ENCODE measurements at places on chromosomes 7 and 10.
A peak's percentile ranks its signal among the peaks of the same experiment; 100 is the strongest.

DNA sequence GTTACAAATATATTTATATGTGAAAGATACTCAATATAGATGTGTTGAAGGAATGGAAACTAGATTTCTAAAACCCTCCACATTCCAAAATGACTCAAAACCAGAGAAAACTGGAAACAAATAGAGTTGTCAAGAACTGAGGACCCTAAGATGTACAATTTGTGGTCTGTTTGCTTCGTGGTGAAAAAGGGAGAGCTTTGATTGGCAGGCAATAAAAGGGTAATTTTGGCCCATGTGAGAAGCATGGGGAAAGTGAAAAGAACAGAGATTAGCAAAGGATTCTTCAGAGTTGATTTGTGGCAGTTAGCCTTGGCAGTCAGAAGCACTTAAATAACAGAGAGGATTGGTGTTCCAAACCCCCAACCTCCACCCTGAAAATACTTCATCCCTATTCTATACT, 37.1 kb upstream of the DKK1 start:
- DNase-seq = no peak

- no peak for DNase-seq
Observed at GRCh38 chr10:279232-279631, 144.0 kb downstream of the ZMYND11 start.

DNA sequence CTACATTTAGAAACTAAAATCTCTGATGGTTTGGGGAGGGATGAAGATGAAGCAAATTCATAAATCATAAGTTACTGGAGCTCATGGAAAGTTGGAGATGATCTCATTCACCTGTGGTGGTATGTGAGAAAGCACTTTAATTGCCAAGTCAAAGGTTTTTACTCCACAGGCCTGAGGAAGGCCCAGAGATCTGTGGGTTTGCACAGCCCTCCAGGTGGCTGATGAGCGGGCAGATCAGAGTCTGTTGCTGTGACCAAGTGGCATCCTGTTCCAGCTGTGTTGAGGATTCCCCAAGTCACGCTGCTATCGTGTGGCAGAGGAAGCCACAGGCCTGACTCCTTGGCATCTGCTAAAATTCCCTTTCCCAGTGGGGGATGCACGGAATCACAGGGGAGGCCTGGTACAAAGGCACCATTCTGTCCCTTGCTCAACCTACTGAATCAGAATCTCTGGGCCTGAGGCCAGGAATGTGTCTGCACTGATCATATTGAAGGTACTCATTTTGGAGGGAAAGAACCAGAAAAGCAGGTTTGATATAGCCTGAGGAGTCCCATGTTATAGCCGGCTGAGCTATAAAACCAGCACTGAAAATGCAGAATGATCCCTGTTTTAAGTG, 19.7 kb upstream of the DDC start:
- DNase-seq = no peak

- DNase-seq = no peak
Observed at GRCh38 chr7:28096713-28097112, 83.9 kb downstream of the JAZF1 start.

- DNase-seq = no peak
Observed at GRCh38 chr7:112358513-112358912, 91.7 kb upstream of the IFRD1 start.

DNA sequence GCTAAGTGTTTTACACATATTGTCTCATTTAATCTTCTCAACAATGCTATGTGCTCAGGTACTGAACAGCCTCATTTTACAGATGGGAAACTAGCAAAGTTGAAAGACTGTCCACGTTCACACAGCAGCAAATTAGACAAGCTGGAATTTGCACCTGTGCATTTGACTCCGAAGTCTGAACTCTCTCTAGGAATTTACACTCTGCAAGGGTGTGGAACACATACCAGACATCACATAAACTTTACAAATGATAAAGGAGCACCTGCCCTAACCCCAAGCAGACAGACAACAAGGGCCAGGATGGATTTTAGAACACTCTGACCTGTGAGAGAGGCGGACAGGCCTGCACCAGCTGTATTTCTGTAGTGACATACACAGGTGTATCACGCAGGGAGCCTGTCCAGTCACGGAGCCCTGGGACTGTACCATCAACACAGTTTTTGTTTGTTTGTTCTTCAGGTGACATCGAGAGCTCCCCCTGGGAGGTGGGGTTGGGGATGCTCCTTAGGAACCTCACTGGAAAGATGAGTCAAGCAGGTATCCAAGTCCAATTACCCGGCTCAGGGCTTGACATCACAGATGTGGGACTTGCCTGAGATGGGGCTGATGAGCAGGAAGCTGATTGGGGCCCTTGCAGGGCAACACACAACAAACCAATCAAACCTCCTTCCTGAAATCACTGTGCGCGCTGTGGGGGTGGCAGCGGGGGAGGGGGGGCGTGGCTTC, 31.0 kb downstream of the MKI67 start:
- no peak for DNase-seq

DNA sequence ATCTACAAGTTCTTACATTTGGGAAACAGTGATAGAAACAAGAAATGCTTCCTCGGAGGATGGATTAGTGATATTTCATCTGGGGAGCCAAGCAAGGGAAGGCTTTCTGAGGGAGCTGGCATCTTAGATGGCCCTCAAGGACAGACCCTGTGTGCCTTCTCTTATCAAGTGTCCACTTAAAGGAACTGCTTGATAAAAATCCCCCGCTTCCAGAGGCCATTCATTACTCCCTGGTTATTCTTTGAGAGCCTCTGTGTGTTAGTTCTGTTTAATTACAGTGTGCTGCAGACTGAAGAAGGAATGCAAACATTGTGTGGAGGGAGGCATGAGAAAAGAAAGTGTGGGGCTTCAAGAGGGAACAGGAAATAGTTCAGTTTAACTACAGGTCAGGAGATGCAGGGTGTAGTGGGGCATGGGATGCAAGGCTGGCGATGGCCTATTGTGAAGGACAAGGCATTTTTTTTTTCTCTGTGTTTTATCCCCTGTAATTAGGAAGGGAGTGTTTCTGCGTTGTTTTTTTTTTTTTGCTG, 145.4 kb downstream of the SNX10 start:
- no peak for DNase-seq

GRCh38 chr10:124029559-124029958, 63.8 kb downstream of the CHST15 start:
- DNase-seq = no peak

- DNase-seq = peak; percentile 1
Observed at GRCh38 chr10:124173298-124173900, 80.0 kb upstream of the CHST15 start.

DNA sequence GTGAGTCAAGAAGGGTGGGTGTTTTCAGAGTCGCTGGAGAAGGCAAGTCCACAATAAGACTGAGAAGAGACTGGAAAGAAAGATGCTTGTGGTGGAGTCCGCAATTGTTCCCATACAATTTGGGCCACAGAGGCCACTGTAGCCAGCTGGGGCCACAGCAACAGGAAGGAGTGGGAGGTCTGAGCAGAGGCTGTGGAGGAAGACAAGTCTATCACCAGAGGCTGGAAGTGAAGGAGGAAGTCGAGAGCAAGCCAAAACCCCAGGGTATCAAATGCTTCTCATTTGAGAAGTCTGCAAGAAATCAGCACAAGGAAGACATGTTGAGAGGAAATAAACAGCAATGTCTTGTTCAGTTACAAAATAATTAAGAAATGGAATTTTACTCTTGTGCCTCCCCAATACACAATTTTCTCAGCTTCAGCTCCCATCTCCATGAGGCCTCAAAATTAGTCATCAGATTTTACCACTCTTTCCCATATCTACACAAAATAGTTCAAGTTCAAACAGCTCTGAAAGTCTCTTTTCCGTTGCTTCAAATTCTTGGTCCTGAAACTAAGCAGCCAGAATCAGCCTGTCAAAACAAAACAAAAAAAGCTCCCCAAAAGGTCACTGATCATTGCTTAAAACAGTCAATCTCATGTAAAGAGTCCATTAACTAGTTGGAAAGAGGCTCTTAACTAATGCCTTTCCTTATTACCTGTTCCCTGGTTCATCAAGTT, 31.6 kb downstream of the SLC16A12 start:
- no peak for DNase-seq

DNA sequence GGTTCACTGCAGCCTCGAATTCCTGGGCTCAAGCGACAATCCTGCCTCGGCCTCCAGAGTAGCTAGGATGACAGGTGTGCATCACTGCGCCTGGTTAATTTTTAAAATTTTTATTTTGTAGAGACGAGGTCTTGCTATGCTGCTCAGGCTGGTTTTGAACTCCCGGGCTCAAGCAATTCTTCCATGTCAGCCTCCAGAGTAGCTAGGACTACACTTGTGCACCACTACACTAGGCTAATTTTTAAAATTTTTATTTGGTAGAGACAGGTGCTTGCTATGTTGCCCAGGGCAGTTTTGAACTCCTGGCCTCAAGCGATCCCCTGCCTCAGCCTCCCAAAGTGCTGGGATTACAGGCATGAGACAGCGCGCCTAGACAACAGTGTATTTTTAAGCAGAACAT, 120.5 kb downstream of the SVIL start:
- DNase-seq = no peak

- no peak for DNase-seq
Observed at GRCh38 chr7:41956705-41957104, 253.8 kb upstream of the INHBA start.

GRCh38 chr10:105023211-105024111, 382.4 kb downstream of the SORCS3 start:
- no peak for DNase-seq

DNA sequence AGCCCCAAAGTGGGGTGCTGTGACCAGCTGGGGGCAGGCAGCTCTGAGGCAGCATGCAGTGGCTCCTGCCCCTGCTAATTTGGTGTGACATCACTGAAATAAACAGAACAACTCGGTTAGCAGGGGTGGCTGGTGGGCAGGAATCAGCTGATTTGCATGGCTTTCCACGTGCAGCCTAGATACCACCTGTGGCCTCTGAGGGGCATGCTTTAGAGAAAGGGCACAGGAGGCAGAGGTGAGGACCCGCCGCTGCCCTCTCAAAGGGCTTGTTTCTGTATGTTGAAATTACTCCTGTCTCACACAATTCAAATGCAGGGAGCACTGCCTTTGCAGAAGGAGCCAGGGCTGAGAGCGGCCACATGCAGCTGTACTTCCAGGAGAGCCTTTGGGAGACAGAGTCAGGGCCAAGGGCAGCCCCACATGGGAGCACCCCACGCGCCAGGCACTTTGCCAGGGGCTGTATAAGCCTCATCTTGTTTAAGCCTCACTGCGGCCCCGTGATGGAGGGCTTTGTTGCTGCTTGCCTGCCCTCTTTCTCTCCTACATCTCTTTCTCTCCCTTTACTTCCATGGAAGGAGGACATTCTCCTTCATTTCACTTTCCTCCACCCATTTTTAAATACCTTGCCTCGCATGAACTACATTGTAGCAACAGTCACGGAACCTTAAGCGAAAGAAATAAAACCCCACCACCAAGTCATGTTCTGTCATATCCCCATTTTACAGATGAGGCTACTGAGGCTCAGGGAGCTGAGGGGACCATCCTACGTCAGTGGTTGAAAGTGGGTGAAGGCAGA, 137.7 kb downstream of the ZMIZ1 start:
- no peak for DNase-seq

DNA sequence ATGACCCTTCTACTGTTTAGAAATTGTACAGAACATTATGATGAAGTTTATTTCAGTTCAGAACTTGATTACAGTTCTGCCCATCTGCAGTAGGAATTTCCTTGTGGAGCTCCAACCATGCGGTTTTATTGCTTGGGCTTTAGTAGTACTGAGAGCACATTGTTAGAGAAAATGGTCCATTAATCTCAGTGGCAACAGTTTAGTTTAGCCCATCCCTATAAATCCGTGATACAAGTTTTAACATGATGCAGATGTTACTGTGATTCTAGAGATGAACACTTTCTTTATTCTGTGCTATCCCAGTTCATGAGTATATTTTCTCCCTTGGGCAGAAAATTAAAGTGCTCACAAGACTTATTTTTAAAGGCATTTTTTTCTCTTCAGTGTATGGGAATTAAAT, 84.8 kb upstream of the FZD8 start:
- no peak for DNase-seq

DNA sequence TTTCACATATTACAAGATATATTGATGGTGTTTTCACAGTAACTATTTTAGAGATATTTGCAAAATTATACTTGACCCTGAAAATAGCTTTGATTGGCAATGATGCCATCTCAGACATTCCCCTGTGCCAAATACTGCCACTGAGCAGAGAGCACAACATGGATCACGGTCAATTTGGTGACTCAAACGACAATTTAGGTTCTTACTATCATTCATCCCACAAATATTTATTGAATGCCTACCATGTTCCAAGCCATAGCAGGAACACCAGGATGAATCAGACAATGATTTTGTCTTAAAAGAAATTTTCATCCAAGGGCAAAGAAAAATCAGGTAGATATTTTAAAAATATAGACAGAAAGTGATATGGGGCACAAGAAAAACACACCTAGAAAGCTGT, 153.2 kb upstream of the ADO start:
- DNase-seq = no peak

- no peak for DNase-seq
Observed at GRCh38 chr7:47370461-47371042, 211.4 kb downstream of the TNS3 start.

DNA sequence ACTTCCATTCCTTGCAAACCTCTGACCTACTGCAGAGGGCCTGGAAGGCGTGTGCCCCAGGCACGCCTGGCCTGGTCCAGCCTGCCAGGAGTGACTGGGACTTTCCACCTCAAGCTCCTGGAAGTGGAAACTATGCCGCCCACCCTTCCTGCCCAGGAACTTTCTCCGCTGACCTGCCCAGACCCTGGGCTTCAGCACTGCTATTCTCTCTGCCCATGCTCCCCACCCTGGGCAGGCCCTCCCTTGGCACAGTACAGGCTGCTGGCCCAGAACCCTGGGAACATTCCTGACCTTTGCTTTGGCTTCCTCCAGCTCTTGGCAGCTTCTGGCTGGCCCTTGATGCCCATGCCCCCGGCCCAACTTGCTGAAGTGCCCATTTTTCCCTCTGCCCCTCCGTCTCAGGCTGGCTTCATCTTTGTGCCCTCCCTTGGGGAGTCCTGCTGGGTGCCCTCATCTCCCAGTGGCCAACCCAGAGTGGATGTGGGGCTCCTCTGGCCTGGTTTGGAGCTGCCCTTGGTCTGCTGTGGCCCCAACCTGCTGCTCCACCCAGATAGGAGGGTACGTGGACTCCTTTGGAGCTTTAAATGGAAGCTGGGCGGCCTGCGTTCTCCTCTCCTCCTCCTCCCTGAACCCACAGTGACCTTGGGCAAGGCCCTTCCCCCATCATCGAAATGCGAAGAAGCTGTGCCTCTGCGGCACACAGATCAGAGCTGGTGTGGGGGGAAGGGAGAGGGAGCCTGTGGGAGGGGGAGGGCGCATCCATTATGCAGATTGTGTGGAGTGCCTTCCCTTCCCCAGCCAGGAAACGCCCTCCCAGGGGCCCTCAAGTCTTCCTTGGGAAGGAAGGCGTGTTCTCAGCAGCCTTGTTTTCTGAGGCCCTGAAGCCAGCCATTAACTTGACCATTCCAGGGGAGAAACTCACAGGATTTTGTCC, 3.4 kb downstream of the MMRN2 start:
- no peak for DNase-seq

- no peak for DNase-seq
Observed at GRCh38 chr10:84205853-84206525, 11.7 kb downstream of the CDHR1 start.

GRCh38 chr10:117667831-117668230, 125.3 kb downstream of the EMX2 start:
- no peak for DNase-seq

- DNase-seq = no peak
Observed at GRCh38 chr7:115869190-115869589, 161.4 kb downstream of the TFEC start.
